ENCODE measurements at places on chromosomes 2 and 18.

DNA sequence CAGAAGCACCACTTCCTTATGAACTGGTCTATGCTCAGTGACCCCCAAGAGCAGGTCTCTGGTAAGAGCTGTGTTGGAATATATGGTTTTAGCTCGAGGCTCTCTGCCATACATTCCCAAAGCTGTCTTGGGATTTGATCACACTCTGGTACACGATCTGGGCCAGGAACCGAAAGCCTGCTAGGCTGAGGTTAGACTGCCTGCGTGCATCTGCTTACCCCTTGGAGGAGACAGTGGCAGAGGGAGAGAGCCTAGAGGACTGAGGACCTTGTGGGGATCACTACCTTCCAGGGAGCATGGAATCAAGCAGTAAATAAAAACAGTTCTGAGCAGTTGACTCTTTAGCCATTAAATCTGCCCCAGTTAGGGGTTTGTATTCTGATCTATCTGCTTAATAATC lies 63.7 kb downstream of the ZNF532 start:
- H3K36me3 ChIP-seq, result peaks cover 44% of the 10 kb centered on the region
- peak overlapping the region; percentile 33 for H3K27ac ChIP-seq
- no peaks in the 10 kb centered on the region for H3K27me3 ChIP-seq
- H3K4me1 ChIP-seq, result peaks cover 51% of the 10 kb centered on the region
- ATAC-seq, result no peak
- H3K4me3 ChIP-seq, result no peak overlapping the region

DNA sequence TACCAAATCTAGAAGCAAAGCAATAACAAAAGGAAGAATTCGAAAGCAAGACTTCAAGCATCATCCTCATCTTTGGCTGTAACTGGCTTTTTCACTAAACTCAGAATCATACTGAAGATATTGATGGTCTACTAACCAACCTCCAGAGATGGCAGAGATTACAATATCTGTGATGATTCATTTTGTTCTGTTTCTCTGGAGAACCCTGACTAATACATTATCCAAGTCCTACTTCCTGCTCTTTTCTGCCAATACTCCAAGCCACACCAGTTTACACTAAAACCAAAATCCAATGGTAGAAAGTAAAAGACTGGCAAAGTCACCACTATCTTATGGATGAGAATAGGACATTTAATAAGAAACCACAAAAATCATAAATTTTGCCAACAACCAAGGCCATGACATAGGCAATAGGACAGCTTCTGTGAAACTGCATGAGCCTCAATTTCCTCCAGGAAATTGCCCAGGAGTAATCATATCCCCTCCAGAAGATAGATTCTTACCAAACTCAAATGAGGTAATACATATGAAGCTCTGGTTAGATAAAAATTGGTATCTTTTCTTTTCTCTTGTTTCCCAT lies 159.8 kb downstream of the METTL4 start:
- no peak for ATAC-seq
- peaks cover 11% of the 10 kb centered on the region for H3K27me3 ChIP-seq
- no peaks in the 10 kb centered on the region for H3K36me3 ChIP-seq

GRCh38 chr2:162198239-162198638 lies 45.0 kb downstream of the FAP start:
- no peaks in the 10 kb centered on the region for H3K36me3 ChIP-seq
- no peak for ATAC-seq
- H3K27ac ChIP-seq, result no peak overlapping the region
- no peaks in the 10 kb centered on the region for H3K4me1 ChIP-seq

DNA sequence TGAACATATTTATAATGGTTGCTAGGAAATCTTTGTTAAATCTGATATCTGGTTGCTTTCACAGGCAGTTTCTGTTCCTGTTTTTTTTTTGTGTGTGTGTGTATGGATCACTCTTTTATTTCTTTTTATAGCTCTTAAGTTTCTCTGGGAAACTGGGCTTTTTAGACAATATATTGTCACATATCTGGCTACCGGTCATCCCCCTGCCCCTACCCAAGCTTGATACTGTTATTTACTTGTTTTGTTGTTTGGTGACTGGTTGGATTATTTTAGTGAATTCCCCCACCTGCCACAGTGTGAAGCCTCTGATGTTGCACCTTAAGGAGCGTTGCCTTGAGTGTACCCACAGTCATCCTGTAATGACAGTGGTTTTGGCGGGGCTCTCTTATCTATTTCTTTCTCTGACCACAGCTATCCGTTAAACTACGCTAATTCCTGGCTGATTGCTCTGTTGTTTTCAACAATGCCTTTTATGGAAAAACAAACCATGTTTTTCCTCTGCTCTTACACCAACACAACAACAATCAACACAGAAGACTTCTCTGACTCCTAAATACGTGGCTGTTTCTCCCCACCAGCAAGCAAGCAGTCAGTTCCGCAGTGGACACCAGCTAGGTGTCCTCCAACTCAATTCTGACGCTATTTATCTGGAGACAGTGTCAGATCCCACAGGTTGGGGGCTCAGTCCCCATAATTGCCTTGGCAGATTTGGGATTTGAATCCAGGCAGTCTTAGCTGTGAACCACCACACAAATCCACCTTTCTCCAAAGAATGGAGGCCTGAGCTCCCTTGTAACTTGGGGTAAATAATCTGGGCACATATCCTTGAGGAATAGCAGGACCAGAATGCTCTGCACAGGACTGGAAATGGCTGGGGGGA lies 10.9 kb downstream of the GNLY start:
- peak; percentile 81 for ATAC-seq
- H3K27ac ChIP-seq, result peak overlapping the region; percentile 64
- H3K36me3 ChIP-seq, result no peaks in the 10 kb centered on the region
- H3K4me1 ChIP-seq, result peaks cover 49% of the 10 kb centered on the region
- H3K27me3 ChIP-seq, result no peaks in the 10 kb centered on the region

GRCh38 chr2:112993831-112994230 lies 11.4 kb upstream of the IL36A start:
- peaks cover 12% of the 10 kb centered on the region for H3K36me3 ChIP-seq
- no peak overlapping the region for H3K4me3 ChIP-seq
- H3K27ac ChIP-seq, result no peak overlapping the region
- ATAC-seq, result no peak

DNA sequence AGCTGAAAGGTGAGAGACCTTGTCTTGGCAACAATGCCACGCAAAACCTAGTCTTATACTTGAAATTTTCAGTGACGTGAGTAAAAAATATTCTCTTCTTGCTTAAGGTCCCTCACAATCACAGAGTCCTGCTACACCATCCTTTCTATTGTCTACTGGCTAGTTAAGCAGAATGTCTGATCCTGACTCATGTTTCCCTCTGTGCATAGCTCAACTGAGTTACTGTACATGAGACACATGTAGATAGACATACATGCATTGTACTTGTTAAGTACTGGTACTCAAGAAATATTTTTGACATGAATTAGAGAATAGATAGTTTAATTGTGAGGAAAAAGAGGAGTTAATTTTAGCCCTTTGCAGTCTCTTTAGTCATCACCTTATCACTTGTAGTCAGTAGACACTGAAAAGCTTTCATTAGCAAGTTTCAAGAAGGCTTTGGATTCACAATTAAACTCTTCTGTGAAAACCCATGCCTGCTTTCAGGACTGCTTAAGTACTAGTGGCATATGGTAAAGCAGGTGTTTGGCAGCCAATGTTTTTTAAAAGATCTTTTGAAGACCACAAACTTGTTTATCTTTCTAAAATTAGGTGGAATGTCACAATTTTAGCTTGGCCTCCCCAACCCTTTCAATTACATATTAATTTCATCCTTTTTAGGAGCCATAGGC lies 158.7 kb upstream of the CCDC150 start:
- no peaks in the 10 kb centered on the region for H3K36me3 ChIP-seq
- no peak overlapping the region for H3K4me3 ChIP-seq
- no peak for ATAC-seq
- no peaks in the 10 kb centered on the region for H3K4me1 ChIP-seq
- H3K27me3 ChIP-seq, result peaks cover 39% of the 10 kb centered on the region
- no peak overlapping the region for H3K27ac ChIP-seq

DNA sequence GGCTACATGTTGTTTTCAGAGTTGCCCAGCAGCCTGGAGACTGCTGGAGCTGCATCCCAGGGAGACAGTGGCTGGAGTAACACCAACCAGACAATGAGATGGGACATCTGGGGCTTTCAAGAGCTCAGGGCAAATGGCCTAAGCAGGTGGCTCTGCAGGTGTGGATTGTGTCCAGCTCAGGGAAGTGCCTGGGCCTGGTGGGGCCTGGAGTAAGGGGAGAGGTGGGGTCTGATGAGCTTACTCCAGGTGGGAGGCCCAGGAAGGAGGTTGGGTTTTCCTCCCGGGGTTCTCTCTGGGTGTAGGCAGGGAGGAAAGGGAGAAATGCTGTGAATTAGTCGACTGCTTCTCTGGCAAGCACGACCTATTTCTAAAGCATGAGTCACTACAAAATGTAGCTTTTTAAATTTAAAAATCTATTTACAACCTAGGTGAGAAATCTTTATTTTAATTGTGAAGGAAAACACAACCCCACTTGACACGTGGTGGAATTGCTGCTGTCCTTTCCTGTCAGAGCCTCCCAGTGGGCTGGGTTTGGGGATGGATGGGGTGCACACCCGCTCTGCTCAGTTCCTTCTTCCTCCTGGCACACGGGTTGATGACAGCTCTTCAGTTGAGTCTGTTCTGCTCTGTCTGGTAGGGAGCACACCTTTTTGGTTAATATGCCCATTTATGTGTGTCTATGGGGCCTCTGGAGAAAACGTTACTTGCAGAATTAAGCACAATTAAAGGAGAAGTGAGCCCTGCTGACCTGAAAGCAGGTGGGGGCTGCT lies 81.6 kb downstream of the SH3RF3 start:
- ATAC-seq, result no peak
- H3K4me1 ChIP-seq, result peaks cover 26% of the 10 kb centered on the region
- no peaks in the 10 kb centered on the region for H3K36me3 ChIP-seq
- H3K4me3 ChIP-seq, result no peak overlapping the region

GRCh38 chr18:48227206-48227605 lies 182.0 kb downstream of the ZBTB7C start:
- peaks cover 14% of the 10 kb centered on the region for H3K27me3 ChIP-seq
- no peak overlapping the region for H3K4me3 ChIP-seq
- H3K27ac ChIP-seq, result no peak overlapping the region
- ATAC-seq, result no peak
- H3K36me3 ChIP-seq, result no peaks in the 10 kb centered on the region

Data from stimulated activated memory B cell treated with anti-CD40 and anti-IgM and Interleukin-4, amounts not matched to agents 10 μg/mL and 1 μg/mL and 100 μg/mL, for 72 hours (primary cell).